ENCODE measurements at places on chromosomes 3 and 15. TPM values are rescaled to one million over a fixed set of nuclear protein-coding genes. Genes with fewer than 3 reads are reported as not detected.

- H3K4me3 ChIP-seq: no peak overlapping the region
- peak; percentile 11 for DNase-seq
- peaks cover 13% of the 10 kb centered on the region for H3K4me1 ChIP-seq
- H3K27me3 ChIP-seq: no peaks in the 10 kb centered on the region
These were observed 289.3 kb upstream of the RORA start for GRCh38 chr15:61518191-61518950.

Gene GPR27
- polyA plus RNA-seq: 0.14 TPM

- H3K36me3 ChIP-seq: peaks cover 6% of the 10 kb centered on the region
- no peak overlapping the region for H3K27ac ChIP-seq
- DNase-seq: no peak
- peaks cover 9% of the 10 kb centered on the region for H3K4me1 ChIP-seq
- H3K27me3 ChIP-seq: no peaks in the 10 kb centered on the region
These were observed 21.6 kb downstream of the LIMD1 start for GRCh38 chr3:45616158-45616557.

DNA sequence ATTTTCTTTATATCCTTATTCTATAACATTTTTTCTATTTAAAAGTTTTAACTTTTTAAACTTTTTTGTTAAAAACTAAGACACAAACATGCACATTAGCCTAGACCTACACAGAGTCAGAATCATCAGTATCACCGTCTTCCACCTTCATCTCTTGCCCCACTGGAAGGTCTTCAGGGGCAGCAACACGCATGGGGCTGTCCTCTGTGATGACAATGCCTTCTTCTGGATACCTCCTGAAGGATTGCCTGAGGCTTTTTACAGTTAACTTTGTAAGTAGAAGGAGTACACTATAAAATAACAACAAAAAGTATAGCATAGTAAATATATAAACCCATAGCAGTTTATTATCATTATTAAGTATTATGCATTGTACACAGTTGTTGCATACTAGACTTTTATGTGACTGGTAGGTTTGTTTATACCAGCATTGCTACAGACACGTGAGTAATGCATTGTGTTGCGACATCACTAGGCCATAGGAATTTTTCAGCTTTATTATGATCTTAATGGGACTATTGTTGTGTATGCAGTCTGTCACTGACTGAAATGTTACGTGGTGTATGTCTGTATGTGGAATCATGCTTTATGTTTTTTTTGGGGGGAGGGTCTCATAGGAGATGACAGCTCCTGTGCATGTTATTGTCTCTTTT, 18.2 kb downstream of the ATP1B3 start:
- DNase-seq: no peak
- no peaks in the 10 kb centered on the region for H3K27me3 ChIP-seq
- H3K27ac ChIP-seq: no peak overlapping the region
- no peaks in the 10 kb centered on the region for H3K4me1 ChIP-seq

DNA sequence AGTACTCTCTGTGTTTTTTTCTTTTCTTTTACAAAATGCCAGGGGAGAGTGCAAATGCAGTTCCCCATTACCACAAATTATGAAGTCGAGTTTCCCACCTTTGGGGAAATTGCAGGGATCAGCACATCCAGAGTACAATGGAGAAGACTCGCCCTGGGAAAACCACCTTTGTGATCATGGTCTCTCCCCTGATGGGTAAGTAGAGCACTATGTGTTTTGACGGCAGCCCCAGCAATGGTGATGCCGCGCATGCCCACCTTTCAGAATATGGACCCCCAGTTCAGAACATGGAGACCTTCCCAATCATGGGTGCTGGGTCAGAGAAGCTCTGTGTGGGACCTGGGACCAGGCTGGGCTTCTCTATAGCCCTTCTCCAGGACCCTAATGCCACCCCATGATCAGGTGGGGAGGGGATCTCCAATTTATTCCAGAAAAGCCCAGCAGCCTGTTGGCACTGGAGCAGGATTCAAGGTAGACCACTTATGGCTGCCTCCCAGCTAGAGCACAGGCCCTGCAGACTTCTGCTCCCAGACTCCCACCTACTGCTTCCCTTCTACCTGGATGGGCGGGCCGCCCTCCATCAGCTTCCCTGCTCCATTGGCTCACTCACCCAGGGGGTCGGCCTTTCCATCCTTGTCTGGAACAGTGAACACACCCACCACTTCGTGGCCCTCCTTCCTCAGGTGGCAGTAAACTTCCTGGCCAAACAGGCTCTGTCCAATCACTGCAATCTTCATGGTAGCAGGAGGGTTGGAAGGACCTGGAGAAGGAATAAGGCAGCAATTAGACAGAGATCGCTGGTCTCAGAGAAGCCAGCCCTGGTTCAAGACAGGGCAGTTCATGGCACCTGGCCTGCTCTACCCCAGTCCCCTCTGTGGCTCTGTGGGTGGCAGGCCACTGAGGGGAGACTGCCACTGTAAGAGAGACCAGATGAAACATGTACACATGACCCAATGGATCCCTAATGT, 19.9 kb downstream of the ALDH1L1 start:
- H3K4me3 ChIP-seq: no peak overlapping the region
- H3K4me1 ChIP-seq: no peaks in the 10 kb centered on the region
- no peak overlapping the region for H3K27ac ChIP-seq

- H3K27ac ChIP-seq: no peak overlapping the region
- no peaks in the 10 kb centered on the region for H3K4me1 ChIP-seq
- DNase-seq: no peak
- H3K27me3 ChIP-seq: no peaks in the 10 kb centered on the region
- H3K36me3 ChIP-seq: no peaks in the 10 kb centered on the region
These were observed 10.9 kb upstream of the LYSMD4 start for GRCh38 chr15:99744142-99744541.

Gene MLF1
- polyA plus RNA-seq: 11.8 TPM

GRCh38 chr3:196063456-196063855, 18.4 kb downstream of the TFRC start:
- no peak for DNase-seq
- H3K27ac ChIP-seq: no peak overlapping the region
- peaks cover 45% of the 10 kb centered on the region for H3K36me3 ChIP-seq
- no peaks in the 10 kb centered on the region for H3K4me1 ChIP-seq
- H3K27me3 ChIP-seq: no peaks in the 10 kb centered on the region

- peaks cover 19% of the 10 kb centered on the region for H3K4me1 ChIP-seq
- H3K27ac ChIP-seq: no peak overlapping the region
- H3K4me3 ChIP-seq: no peak overlapping the region
- no peak for DNase-seq
- H3K36me3 ChIP-seq: no peaks in the 10 kb centered on the region
These were observed 43.5 kb upstream of the CTNNB1 start for GRCh38 chr3:41155834-41156233.

Gene COX5A
- polyA plus RNA-seq: 217 TPM

GRCh38 chr15:58286523-58286922, 145.3 kb upstream of the LIPC start:
- no peaks in the 10 kb centered on the region for H3K36me3 ChIP-seq
- DNase-seq: no peak
- peak overlapping the region; percentile 73 for H3K27ac ChIP-seq
- peak overlapping the region; percentile 21 for H3K4me3 ChIP-seq
- H3K27me3 ChIP-seq: no peaks in the 10 kb centered on the region
- peaks cover 20% of the 10 kb centered on the region for H3K4me1 ChIP-seq

DNA sequence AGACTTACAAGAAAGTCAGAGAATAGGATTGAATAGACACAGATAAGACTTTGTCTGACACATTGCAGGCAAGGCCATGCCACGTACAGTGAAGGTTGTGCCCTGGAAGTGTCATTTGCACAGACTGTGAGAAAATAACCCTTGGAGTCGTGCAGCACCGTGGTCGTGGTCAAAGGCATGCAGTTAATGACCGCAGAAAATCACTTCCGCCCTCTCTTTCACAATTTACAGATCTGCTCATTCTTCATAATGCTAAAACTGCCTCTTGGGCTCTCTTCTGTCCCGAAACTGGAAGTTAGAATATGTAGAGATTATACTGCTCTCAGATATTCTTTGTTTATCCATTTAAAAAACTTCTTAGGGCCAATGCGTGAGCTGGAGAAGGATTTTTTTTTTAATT, 73.2 kb upstream of the CTXND1 start:
- no peak overlapping the region for H3K4me3 ChIP-seq
- H3K27ac ChIP-seq: no peak overlapping the region
- no peaks in the 10 kb centered on the region for H3K27me3 ChIP-seq
- H3K4me1 ChIP-seq: no peaks in the 10 kb centered on the region
- no peak for DNase-seq

Gene CCDC39
- not detected for polyA plus RNA-seq

Gene GOLGA6L9
- polyA plus RNA-seq: 1.2 TPM

Gene NR2E3
- 0.18 TPM for polyA plus RNA-seq

DNA sequence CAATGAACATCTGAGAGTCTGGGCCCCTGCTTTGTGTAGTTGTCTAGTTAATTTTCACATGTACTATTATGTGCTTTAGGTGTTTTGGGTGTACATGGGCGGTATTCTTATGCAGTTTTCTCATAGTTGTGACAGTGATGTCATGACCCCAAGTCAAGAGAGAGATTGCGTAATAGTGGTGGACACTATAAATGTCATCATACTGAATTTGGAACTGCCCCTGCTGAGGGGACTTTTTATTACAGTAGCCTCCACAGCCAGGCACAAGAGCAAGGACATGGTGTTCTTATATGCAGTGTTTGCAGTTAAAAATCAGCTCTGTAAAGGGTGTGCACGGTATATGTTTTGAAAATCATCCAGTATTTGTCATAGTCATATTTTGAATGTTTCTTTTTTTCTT, 29.5 kb downstream of the ABHD2 start:
- DNase-seq: no peak
- H3K36me3 ChIP-seq: peaks cover 2% of the 10 kb centered on the region
- no peak overlapping the region for H3K4me3 ChIP-seq
- H3K4me1 ChIP-seq: peaks cover 20% of the 10 kb centered on the region
- H3K27me3 ChIP-seq: no peaks in the 10 kb centered on the region

DNA sequence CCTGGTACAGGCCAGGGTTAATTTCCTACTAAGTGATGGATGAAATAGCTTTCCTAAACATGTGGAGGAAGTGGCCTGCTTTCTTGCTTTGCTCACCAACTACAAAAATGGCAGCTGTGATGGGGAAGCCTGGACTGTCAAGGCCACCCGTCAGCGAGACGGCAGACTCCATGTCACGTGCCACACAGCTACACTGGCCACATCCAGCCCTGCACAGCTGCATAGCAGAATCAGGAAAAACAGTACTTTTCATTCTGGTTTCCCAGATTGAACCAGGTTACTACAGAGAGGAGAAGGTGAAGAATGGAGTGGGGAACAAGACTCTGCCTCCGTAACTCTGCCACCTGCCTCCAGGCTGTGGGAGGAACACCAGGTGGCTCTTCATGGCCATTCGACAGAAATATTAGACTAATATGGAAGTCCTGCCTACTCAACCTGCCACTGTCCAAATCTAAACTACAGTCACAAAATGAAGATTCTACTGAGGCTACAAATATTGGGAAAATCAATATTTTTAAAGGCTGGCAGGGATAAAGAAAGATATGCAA, 174.3 kb downstream of the MAGI1 start:
- no peak overlapping the region for H3K4me3 ChIP-seq
- no peaks in the 10 kb centered on the region for H3K4me1 ChIP-seq
- no peaks in the 10 kb centered on the region for H3K27me3 ChIP-seq

DNA sequence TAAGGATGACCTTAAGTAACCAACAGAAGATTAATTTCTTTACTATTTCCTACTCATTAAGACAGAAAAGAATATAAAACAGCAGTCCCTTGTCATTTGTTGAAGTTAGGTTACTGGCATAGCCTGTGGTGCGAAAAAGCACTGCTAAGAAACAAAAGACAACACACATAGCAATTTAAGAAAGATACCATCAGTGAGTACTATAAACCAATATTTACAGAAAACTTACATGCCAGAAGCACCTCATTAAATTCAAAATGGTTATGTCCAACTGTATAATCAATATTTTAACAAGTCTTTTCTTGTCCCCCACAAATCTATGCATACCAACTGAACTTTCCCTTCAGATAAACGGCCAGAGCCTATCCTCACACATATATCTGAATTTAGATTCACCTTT, 42.0 kb downstream of the ANKRD28 start:
- H3K27me3 ChIP-seq: no peaks in the 10 kb centered on the region
- H3K27ac ChIP-seq: no peak overlapping the region
- peaks cover 11% of the 10 kb centered on the region for H3K4me1 ChIP-seq
- DNase-seq: no peak
- H3K36me3 ChIP-seq: no peaks in the 10 kb centered on the region

- DNase-seq: no peak
- peaks cover 4% of the 10 kb centered on the region for H3K27me3 ChIP-seq
- H3K36me3 ChIP-seq: no peaks in the 10 kb centered on the region
- no peak overlapping the region for H3K4me3 ChIP-seq
- H3K4me1 ChIP-seq: peaks cover 5% of the 10 kb centered on the region
- H3K27ac ChIP-seq: no peak overlapping the region
These were observed 3.3 kb upstream of the CCDC174 start for GRCh38 chr3:14647976-14648955.

Gene CMTM8
- 1.6 TPM for polyA plus RNA-seq

Gene CACNA1D
- not detected for polyA plus RNA-seq

GRCh38 chr15:59662260-59662659, 4.9 kb upstream of the GTF2A2 start:
- peaks cover 2% of the 10 kb centered on the region for H3K36me3 ChIP-seq
- no peak overlapping the region for H3K27ac ChIP-seq
- no peaks in the 10 kb centered on the region for H3K27me3 ChIP-seq
- H3K4me1 ChIP-seq: no peaks in the 10 kb centered on the region

DNA sequence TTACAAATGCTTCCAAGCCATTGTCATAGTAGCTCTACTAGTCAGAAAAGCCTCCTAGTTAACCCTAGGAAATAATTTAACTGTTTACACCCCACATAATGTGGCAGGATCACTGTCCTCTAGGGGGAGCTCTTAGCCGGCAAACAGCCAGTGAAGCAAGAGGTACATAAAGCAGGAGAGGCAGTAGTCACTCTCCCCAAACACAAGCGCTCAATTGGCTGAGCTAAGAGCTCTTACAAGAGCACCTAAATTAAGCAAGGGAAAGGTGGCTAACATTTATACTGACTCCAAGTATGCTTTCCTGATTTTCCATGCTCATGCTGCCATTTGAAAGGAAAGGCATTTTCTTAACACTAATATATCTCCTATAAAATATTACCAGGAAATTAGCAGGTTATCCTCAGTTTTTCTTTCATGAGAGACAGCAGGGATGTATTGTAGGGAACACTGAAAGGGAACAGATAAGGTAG, 37.6 kb downstream of the NCEH1 start:
- H3K27ac ChIP-seq: no peak overlapping the region
- DNase-seq: peak; percentile 25
- H3K27me3 ChIP-seq: no peaks in the 10 kb centered on the region
- no peak overlapping the region for H3K4me3 ChIP-seq
- H3K36me3 ChIP-seq: no peaks in the 10 kb centered on the region

DNA sequence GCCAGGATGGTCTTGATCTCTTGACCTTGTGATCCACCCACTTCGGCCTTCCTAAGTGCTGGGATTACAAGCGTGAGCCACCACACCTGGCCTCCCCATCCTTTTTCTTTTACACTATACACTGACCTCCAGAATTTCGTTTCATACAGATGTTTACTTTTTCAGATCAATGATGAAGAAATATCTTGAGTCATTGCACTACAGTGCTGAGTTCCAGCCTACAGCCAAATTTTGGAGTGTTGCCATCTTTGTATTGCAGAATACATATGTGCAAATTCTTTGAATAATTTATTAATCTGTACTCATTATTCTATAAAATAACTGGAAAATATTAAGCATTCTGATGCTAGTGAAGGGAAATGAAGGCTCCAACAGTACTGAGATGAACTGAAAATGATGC, 12.5 kb downstream of the ZPLD1 start:
- no peak overlapping the region for H3K27ac ChIP-seq
- no peak for DNase-seq
- no peaks in the 10 kb centered on the region for H3K36me3 ChIP-seq
- no peak overlapping the region for H3K4me3 ChIP-seq
- H3K27me3 ChIP-seq: no peaks in the 10 kb centered on the region
- H3K4me1 ChIP-seq: peaks cover 8% of the 10 kb centered on the region

Gene LRRC31
- not detected for polyA plus RNA-seq

- no peaks in the 10 kb centered on the region for H3K36me3 ChIP-seq
- no peaks in the 10 kb centered on the region for H3K4me1 ChIP-seq
- H3K27me3 ChIP-seq: peaks cover 5% of the 10 kb centered on the region
- H3K27ac ChIP-seq: no peak overlapping the region
These were observed 75.8 kb upstream of the SYN2 start for GRCh38 chr3:11928381-11928780.

All from keratinocyte (primary cell).